Camera-type eye (tissue), 1 donor: ENCODE measurements at places on chromosomes 1 and 21. TPM values are rescaled to one million over a fixed set of nuclear protein-coding genes. Genes with fewer than 3 reads are reported as not detected.

Gene TINAGL1
- 68.1 TPM for total RNA-seq

Gene SELP
- 9.5 TPM for total RNA-seq

Gene F3
- total RNA-seq = 83.5 TPM

Gene FCRL2
- total RNA-seq = 0.27 TPM

Gene ZYG11B
- 112 TPM for total RNA-seq

Gene CFAP141
- not detected for total RNA-seq

Gene NHLH2
- 18.4 TPM for total RNA-seq

Gene FHAD1
- 3.3 TPM for total RNA-seq

Gene SUSD4
- 12.1 TPM for total RNA-seq

Gene KRTAP19-1
- total RNA-seq = not detected

Gene PRAMEF15
- total RNA-seq = not detected

Gene HAO2
- not detected for total RNA-seq

Gene ZNF678
- 47.1 TPM for total RNA-seq

Gene CRYBG2
- total RNA-seq = 1.9 TPM

Gene RNF186
- not detected for total RNA-seq

Gene RHD
- 0.49 TPM for total RNA-seq

Gene SLC22A15
- total RNA-seq = 8.1 TPM

Gene L1TD1
- 1.1 TPM for total RNA-seq

Gene SRSF11
- 259 TPM for total RNA-seq

Gene MROH9
- not detected for total RNA-seq

Gene PKN2
- 93.6 TPM for total RNA-seq

Gene ZFP69B
- total RNA-seq = 10.4 TPM

Gene KRTAP12-2
- total RNA-seq = not detected

Gene SLAMF9
- not detected for total RNA-seq

Gene GSTM1
- not detected for total RNA-seq

Gene CCDC18
- 15.0 TPM for total RNA-seq

Gene COL24A1
- 6.9 TPM for total RNA-seq

Gene SH3D21
- total RNA-seq = 10.8 TPM

Gene MXRA8
- 127 TPM for total RNA-seq

Gene CHD1L
- 35.8 TPM for total RNA-seq

Gene RNU1-3
- total RNA-seq = under 0.01 TPM

Gene WNT4
- total RNA-seq = 3.1 TPM

Gene C1QTNF12
- 2.5 TPM for total RNA-seq

Gene AADACL4
- not detected for total RNA-seq

Gene CFAP107
- not detected for total RNA-seq

Gene ADAMTS1
- total RNA-seq = 56.2 TPM

Gene BSND
- total RNA-seq = not detected

Gene POLR3C
- total RNA-seq = 35.8 TPM

Gene NOS1AP
- 7.9 TPM for total RNA-seq
